ENCODE measurements at places on chromosomes 16 and 17. TPM values are rescaled to one million over a fixed set of nuclear protein-coding genes. Genes with fewer than 3 reads are reported as not detected.

The CLDN9 gene
- 3.0 TPM for polyA plus RNA-seq

DNA sequence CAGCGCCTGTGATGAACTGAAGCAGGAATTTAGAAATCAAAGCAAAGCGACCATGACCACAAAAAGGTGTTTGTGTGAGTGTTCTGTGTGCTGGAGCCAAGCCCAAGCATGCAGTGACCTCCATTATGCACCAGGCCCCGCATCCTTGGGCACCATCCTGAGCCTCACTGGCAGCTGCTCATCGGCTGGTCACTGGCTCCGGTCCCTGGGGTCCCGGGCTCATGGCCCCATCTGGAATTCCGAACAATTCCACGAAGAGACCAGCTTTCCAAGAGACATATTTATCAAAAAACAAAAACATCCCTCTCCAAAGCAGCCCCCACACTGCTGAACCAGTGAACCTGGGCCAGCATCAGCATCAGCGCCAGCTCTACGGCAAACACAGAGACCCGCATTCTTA is 15.2 kb upstream of the ZNF469 start:
- no peak for DNase-seq

The NPEPPS gene
- 150 TPM for polyA plus RNA-seq

The CCL17 gene
- polyA plus RNA-seq: 0.32 TPM

GRCh38 chr17:47884427-47884740 is 11.7 kb upstream of the SP2 start:
- no peak for DNase-seq

GRCh38 chr17:43118679-43119615 is 6.2 kb downstream of the BRCA1 start:
- DNase-seq: no peak

- no peak for DNase-seq
Measured at GRCh38 chr16:26394409-26394808, 672.3 kb upstream of the C16orf82 start.

The WFIKKN1 gene
- 1.9 TPM for polyA plus RNA-seq

The UTS2R gene
- polyA plus RNA-seq: 0.30 TPM

- no peak for DNase-seq
Measured at GRCh38 chr17:55224746-55225145, 40.0 kb upstream of the HLF start.

The SHCBP1 gene
- polyA plus RNA-seq: 8.9 TPM

The TMIGD1 gene
- polyA plus RNA-seq: 0.80 TPM

DNA sequence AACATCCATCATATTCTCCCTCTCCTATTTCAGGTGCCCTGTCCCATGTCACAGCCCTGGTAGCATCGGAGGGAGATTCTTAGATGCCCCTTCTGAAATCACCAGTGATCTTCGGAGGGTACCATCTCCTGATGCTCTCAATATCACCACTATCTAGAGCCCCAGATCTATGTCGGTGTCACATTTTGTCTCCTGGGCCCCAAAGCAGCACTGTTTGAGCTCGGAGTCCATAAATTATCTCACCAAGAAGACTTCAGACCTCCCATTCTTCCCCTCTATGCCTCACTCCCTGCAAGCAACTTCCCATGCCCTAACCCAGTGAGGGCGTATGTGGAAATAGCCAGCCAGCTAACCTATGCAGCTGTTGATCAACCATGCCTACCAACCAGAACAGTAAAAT is 51.5 kb upstream of the NLK start:
- no peak for DNase-seq

The CD300LB gene
- 0.14 TPM for polyA plus RNA-seq

GRCh38 chr16:50282010-50282538 is 15.7 kb downstream of the ADCY7 start:
- no peak for DNase-seq

The CCL1 gene
- not detected for polyA plus RNA-seq

The GCSH gene
- polyA plus RNA-seq: 115 TPM

- no peak for DNase-seq
Measured at GRCh38 chr17:54348234-54348633, 525.5 kb downstream of the KIF2B start.

The FNDC8 gene
- polyA plus RNA-seq: not detected

DNA sequence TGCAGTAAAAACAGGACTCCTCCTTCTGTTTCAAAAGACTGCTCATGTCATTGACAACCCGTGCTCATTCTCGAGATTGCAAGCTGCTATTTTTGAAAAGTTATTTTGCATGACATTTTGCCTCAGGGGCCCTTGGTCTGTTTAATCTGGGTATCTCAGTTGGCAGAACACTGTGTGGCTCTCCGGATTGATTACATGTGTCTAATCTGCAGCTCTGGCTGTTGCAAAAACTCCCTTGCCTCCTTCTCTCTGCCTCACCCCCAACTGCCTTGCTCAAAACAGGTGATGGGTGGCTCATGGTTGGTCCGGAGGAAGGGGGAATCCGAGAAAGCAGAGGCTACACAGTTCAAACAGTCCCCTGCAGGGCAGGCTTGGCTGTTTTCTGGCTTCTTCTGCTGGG is 25.3 kb downstream of the GINS3 start:
- no peak for DNase-seq

GRCh38 chr17:21300601-21301571 is 16.4 kb downstream of the MAP2K3 start:
- DNase-seq: no peak

DNA sequence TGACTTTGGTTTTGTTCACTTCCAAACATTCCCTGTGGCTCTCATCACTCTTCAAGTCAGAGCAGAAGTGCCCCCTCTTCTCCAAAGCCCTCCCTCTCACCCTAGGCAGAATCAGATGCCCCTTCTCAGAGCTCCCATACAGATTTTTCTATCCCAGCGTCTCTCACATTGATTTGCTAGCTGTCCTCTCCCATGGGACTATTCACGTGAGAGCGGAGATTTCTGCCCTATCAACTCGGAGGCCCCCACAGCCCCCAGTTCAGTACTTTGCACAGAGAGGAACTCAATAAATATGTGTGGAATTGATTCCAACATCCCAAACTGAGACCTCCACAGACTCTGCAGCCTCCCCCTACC is 182.6 kb downstream of the C16orf78 start:
- DNase-seq: no peak

DNA sequence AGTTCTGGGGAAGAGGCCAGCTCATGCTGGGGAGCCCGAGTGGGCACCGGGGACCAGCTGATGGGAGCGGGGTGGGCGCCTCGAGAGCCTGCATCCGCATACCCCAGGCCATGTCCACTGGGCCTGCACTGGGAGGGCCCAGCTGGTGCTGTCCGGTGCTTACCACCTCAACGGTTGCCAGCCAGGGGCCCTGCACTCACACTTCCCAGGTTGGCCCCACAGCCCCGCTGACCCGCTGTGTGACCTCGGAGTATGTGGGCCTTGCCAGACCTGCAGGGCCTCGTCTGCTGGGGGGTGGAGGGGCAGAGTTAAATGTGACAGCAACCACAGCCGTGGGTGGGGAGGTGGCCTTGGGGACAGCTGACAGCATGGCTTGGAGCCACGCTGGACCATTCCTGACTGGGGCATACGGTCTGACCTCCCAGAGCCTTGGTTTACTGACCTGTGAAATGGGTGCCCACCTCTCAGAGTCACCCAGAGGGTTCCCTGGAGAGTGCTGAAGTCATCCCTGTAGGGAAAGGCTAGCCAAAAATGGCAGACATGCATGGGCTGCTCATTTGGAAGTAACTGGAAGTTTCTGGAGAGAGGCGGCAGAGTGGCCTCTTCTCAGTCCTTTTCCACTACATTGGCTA is 5.4 kb upstream of the GAA start:
- DNase-seq: no peak

The ITPRIPL2 gene
- polyA plus RNA-seq: 17.0 TPM

DNA sequence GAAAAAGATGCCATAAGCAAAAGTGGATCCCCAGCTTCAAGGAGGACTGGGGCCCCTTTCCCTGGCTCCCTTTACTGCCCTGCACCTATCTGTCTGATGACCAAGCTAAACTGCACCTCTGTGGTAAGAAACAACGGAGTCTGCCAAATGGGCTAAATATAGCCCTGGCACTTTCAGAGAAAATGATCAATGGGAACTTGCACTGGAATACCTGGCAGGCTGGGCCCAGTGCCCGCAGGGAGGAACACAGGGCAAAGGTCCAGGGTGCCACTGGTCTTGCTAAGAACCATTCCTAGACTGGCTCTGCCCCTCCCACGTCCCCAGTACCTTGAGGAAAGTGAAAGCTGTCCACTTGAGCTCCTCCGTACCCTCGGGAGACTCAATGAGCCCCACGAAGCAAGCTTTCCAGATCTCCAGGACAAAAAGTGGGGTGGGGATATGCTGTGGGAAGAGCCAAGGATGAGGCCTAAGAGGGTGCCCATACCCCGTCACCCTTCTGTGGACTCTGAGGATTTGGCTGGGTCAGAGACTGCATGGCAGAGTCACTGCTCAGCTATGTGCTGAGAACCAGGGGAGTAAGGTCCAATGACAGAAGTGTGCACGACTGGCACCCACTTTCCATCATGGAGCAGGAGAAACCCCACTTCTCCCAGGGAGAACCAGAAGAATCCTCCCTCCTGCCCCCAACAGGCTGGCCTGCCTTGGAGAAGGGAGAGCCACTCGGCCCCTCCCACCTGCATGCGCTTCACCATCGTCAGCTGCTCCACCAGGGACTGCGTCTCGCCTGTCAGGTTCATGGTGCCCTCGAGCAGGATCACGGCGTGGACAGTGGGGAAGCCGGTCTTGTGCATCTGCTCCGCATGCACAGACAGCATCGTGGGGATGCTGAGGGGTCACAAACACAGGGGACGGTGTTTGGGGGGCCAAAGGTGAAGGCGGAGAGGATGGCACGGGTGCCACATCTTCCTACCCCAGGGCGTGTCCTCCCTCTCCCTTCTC is 17.4 kb downstream of the CSF3 start:
- no peak for DNase-seq

DNA sequence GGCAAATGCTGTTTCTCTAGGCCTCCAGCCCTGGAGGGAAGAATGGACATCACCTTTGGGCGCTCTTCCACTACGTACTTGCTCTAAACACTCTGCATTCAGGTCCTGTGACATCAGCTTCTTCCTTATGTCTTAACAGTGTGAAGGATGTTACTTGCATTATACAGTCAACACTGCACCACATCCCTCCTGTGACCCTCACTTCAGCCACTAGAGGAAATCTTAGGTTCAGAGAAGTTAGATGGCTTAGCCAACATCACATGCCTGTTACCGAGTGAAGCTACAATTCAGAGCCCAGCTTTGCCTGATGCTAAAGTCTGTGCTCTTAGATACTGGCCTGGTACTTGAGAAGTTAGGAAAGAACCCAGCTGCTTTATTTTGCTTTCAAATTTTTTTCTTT is 18.3 kb downstream of the UBFD1 start:
- DNase-seq: no peak

GRCh38 chr17:82949361-82949760 is 109.5 kb upstream of the ZNF750 start:
- DNase-seq: no peak

DNA sequence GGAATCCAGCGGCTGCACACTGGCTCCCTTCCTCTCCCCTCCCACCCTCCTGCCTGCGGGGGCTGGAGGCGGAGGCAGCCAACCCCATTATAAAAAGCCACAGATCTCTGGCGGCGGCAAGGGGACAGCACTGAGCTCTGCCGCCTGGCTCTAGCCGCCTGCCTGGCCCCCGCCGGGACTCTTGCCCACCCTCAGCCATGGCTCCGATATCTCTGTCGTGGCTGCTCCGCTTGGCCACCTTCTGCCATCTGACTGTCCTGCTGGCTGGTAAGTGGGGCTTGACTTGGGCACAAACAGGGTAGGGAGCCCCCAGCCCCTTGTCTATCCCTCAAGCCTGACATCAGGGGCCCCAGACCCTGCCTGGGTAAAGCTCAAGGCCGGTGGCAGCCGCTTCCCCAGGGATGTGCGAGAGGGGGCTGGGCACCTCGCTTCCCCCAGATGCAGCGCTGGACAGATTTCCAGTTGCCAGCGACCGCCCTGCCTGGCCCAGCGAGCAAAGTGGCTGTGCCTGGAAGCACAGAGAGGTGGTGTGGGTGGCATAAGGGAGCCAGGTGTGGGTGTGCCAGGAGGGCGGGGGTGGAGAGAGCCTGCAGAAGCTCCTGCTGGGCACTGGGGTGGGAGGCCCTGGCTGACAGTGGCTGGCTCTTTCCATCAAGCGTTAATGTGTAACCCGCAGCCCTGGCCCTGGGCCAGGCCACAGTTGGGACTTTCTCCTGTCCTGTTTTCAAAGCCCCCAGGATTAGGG is at the start of gene CX3CL1:
Gene CX3CL1, plus strand, starts transcription at position 119 of the 745 bp plus-strand sequence. Its CDS starts 79 bp downstream, at position 198.
- DNase-seq: peak; percentile 80

The ENO3 gene
- polyA plus RNA-seq: 23.0 TPM

DNA sequence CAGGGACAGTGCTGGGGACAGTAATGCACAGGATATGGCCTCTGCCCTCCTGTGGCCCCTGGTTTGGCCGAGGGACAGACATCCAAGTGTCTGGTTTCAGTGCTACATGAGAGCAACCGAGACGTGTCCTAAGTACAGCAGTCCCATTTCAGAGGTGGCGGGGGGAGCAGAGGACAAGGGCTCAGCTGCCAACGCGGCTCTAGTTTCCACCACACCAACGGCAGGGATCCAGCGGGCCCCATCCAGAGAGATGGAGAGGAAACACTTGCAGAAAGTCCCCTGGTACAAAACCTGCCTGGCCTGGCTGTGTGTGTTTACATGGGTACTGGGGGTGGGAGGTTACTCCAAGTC is 125.8 kb upstream of the SMURF2 start:
- no peak for DNase-seq

The MPP3 gene
- polyA plus RNA-seq: 8.5 TPM

- no peak for DNase-seq
Measured at GRCh38 chr17:28317966-28318758, 838 bp upstream of the TMEM97 start.

- no peak for DNase-seq
Measured at GRCh38 chr17:43660816-43661493, 767 bp downstream of the MEOX1 start.
